Left renal pelvis (tissue), 4 donors: ENCODE measurements at places on chromosomes 16 and 17.
A peak's percentile ranks its signal among the peaks of the same experiment; 100 is the strongest.

DNA sequence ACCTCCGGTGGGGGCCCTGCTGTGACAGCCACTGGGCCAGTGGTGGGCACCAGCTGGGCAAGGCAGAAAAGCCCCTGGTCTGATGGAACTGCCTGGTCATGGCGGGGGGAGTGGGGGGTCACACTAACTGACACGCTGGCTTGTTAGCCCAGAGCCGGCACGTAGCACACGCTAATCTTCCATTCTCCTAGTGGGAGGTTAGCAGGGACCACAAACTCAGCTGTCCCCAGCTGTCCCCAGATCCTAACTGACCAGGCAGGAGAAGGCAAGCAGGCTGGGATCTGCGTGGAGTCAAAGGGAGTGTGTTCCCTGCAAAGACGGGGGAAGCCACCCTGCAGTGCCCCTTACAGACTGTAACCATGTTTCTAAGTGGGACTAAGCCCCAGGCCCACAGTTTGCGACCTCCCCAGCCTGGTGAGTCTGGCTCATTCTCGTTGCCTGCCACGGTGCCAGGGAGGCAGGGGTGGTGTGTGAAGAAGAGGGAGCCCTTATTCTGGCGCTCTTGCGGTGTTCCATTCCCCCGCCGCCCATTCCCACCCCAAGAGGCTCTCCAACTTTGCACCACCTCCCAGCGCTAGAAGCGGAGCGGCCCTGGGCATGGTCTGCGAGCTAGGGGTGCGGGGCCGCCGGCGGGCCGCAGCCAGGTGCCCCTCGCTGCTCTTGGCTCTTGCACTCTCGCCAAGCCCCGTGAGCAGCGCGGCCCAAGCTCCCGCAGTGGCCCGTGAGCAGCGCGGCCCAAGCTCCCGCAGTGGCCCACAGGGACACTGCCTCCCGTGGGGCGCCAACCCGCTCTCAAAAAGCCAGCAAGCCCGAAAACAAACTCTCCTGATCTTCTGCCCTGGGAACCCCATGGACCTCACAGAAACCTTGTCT lies 12.1 kb upstream of the ZNF423 start:
- no peak for DNase-seq

DNA sequence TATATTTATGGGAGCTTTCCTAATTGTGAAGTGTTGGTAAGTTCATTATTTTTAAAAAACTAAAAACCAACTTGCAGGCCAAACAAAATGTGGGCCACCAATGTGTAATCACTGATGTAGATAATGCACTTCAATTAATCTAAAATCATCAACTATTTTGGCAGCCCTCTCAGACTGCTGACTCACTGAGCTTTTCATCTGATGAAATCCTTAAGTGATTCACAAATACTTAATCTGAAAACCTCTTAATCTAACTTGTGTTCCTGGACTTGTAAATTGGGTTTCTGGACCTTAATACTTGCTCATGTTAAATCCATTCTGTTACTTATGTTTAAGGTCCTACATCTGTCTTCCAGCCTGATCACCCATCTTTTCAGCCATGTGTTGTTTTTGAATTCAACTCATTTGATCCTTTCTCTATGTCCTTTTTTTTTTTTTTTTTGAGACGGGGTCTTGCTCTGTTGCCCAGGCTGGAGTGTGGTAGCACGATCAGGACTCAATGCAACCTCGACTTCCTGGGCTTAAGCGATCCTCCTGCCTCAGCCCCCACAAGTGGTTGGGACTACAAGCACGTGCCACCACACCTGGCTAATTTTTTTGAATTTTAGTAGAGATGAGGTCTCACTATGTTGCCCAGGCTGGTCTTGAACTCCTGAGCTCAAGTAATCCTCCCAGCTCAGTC lies 39.0 kb downstream of the PRKCB start:
- DNase-seq = no peak

GRCh38 chr16:57049678-57050077 lies 42.7 kb upstream of the CPNE2 start:
- no peak for DNase-seq

GRCh38 chr16:81817789-81818567 lies 38.9 kb downstream of the PLCG2 start:
- no peak for DNase-seq

- no peak for DNase-seq
Observed at GRCh38 chr16:53817812-53818550, 114.0 kb downstream of the FTO start.

- DNase-seq = no peak
Observed at GRCh38 chr16:84054916-84055315, 12.3 kb upstream of the SLC38A8 start.

- DNase-seq = no peak
Observed at GRCh38 chr16:72657164-72657563, 390.8 kb downstream of the ZFHX3 start.

- no peak for DNase-seq
Observed at GRCh38 chr17:6711081-6711674, 2.0 kb downstream of the SLC13A5 start.

GRCh38 chr17:77640916-77641605 lies 317.4 kb upstream of the TNRC6C start:
- DNase-seq = no peak

DNA sequence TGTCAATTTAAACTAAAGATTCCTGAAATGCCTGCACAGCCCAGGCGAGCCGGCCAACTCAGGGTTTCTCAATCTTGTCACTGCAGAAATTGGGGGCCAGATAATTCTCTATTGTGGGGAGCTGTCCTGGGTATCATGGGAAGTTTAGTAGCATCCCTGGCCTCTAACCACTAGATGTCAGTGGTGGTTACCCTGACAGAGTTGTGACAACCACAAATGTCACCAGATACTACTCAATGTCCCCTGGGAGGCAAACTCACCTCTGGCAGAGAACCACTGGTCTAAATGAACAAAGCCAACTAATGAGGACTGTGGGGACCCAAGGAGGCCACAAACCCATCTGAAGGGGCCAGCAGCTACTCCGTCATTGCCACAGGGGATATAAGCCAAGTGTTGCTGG lies 90.9 kb downstream of the MYH11 start:
- DNase-seq = no peak

- no peak for DNase-seq
Observed at GRCh38 chr17:69592692-69593350, 178.3 kb downstream of the MAP2K6 start.

DNA sequence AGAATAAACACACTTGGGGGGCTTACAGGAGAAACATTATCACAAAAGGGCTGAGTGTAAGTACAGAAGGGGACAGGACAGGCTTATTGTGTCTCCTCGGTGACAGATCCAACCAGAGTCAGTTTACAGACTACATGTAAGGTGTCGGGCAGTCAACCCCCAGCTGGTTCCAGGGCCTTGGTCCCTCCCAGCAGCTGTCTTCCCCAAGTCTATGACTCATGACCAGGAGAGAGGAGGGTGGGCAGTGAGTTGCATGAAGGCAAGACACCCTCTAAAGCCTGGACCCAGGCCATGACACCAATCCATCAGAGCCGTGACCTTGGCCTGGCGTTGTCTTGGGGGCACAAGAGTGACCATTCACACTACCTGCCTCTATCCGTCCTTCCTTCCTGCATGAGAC lies 276.2 kb upstream of the CCL2 start:
- no peak for DNase-seq

DNA sequence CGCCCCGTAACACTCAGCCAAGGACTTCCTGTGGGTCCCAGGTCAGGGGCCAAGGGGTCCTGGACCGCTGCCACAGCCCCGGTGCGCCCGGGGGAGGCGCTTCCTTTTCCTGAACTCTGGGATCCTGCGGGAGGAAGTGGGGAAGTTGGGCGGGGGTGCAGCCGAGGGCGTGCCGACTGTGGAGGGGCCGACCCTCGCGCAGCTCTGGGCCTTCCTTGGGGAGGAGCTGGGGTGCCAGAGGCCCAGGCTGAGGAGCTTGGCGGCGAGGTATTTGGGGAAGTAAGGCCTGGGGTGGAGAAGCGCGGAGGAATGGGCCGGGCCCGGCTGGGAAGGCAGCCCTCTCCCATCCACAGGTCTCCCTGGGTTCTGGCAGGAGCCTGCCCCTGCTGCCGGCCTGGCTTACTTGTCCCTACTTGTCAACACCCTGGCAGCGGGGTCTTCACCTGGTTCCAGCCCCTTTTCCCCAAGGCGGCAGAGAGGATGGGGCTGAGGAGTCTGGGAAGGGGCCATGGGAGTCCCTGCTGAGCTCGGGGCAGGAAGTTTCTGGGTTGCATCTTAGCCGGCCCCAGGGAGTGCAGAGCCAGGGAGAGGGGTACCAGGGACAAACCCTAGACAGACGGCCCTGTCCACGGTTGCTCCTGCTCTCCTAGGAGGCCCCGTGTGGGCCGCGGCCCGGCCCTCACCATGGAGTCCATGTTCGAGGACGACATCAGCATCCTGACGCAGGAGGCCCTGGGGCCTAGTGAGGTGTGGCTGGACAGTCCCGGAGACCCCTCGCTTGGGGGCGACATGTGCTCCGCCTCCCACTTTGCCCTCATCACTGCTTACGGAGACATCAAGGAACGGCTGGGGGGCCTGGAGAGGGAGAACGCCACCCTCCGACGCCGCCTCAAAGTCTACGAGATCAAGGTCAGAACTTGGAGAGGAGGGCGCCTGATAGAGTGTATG lies 1.7 kb downstream of the TBKBP1 start:
- DNase-seq = no peak

- DNase-seq = no peak
Observed at GRCh38 chr17:78664476-78665386, 87.5 kb upstream of the DNAH17 start.

DNA sequence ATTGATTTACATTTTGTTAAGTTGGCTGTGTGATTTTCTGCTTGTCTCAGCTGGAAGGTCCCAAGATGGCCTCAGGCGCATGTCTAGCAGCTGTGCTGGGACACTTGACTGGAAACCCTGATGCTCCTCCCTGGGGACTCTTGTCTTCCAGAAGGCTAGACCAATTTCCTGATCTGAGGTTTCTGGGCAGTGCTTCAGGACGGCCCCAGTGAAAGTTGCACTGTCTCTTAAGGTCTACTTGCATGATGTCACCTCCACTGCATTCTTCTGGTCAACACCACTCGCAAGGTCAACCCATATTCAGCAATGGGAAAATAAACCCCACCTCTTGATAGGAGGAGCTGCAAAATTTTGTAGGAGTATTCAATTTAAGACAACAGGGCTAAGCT lies 116.0 kb downstream of the SALL1 start:
- no peak for DNase-seq

- no peak for DNase-seq
Observed at GRCh38 chr17:30093463-30094147, 23.0 kb upstream of the NSRP1 start.

GRCh38 chr16:27547134-27547533 lies 2.6 kb downstream of the GTF3C1 start:
- DNase-seq = peak; percentile 36

GRCh38 chr17:79078476-79079190 lies 4.0 kb downstream of the ENGASE start:
- no peak for DNase-seq

- no peak for DNase-seq
Observed at GRCh38 chr16:22726868-22727267, 87.1 kb upstream of the HS3ST2 start.

GRCh38 chr17:74773871-74774286 lies 2.3 kb downstream of the NAT9 start:
- no peak for DNase-seq

DNA sequence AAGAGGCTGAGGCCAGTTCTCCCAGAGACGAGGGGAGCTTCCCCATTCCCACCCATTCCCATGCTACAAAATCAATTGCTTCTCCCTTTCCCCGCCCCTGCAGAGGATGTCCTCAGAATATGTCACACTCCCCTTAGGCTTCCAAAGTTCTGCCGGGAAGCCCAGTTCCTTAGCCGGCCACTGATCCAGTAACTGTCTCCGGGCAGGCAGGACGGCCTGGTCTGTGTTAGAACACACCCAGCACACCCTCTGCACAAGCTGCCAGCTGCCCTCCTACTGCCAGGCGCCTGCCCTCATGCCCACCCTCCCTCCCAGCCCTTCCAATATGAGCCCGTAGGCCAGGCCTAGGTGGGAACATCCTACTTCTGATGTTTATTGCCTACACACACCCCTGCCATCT lies 31.1 kb downstream of the SGSM2 start:
- DNase-seq = no peak

- no peak for DNase-seq
Observed at GRCh38 chr16:879986-880385, 79.5 kb upstream of the GNG13 start.

DNA sequence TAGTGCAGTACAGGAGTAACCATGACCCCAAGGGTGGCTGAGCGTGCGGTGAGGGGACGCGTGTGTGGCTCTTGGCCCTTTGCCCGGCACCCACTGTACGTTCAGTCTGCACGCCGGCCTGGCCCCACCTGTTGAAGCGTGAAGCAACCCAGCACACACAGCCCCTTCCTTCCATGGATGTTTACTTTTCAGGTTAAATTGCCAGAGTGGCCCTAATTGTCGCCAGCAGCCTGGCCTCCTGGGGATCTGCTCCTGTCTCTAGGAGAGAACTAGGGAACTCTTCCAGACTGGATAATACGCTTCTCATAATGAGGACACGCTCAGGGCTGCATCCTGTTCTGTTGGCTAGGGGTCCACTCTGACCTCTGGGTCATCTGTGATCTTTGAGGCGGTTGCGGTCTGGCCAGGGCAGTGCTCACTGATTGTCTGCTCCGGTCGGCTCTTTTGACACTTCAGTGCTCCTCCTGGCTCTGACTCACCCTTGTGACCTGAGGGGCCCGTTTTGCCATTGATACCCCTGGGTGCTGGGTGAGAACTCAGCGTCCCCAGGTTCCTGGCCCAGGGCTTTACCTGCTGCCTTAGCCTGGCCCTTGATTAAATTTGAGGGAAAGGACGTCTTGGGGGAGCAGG lies 27.7 kb downstream of the TPSG1 start:
- no peak for DNase-seq

DNA sequence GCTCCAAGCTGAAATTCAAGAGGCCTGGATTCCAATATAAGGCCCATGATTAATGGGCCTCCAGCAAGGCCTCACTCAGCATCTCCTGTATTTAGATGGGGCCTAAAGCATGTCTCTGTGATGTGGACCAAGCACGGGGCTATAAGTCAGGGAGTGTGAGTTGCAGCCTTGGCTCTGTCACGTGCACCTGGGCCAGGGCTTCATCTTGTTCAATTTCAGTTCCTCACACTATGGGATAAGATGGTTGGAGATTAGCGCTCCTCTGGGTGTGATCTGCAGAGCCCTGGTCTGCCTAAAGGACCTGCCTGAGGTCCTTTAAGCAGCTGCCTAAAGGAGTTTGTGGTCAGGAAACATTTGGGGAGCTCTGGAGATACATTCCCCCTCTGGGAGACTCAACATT lies 25.2 kb downstream of the KLHL36 start:
- DNase-seq = no peak

DNA sequence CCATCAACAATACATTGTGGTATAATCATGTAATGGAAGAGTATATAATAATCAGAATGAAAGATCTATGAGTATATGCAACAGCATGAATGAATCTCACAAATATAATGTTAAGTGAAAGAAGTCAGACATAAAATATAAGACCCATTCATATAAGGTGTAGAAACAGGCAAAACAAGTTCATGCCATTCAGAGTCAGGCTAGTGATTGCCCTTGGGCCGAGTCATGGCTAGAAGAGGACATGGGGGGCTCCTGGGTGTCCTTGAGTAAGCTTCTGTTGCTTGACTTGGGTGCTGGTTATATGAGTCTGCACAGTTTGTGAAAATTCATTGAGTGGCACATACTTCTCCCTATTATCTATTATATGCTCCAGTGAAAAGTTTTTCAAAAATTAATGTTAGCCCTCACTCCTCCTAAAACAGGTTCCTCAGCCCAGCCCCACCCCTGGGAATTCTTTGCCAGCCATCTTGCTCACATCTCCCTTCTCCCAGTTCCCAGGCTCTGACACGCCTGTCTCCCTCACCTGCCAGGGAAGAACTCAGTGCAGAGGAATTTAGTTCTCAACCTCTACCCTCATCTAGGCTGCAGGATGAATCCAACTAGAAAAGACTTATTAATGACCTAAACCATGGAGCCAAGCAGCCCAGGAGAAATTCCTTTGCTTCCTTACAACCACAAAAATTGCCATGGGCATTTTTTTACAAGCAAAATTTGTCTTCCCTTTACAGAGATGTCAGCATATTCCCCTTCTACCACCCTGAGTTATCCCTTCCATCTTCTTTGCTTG lies 52.4 kb upstream of the NFAT5 start:
- no peak for DNase-seq
